Heart left ventricle (tissue), 16 donors: ENCODE measurements at places on chromosomes 3 and 15. TPM values are rescaled to one million over a fixed set of nuclear protein-coding genes. Genes with fewer than 3 reads are reported as not detected.

The KNSTRN gene
- total RNA-seq = 9.9 TPM

- H3K4me3 ChIP-seq = no peak overlapping the region
- peak; percentile 58 for DNase-seq
- no peaks in the 10 kb centered on the region for H3K36me3 ChIP-seq
- H3K27me3 ChIP-seq = no peaks in the 10 kb centered on the region
- peaks cover 21% of the 10 kb centered on the region for H3K4me1 ChIP-seq
- peak overlapping the region; percentile 64 for H3K27ac ChIP-seq
Observed at GRCh38 chr3:159775372-159775961, 213.2 kb upstream of the IL12A start.

- no peak overlapping the region for H3K4me3 ChIP-seq
- H3K36me3 ChIP-seq = no peaks in the 10 kb centered on the region
- no peak for DNase-seq
- no peaks in the 10 kb centered on the region for H3K27me3 ChIP-seq
- H3K4me1 ChIP-seq = no peaks in the 10 kb centered on the region
Observed at GRCh38 chr3:83498361-83499016, 1460.3 kb upstream of the CADM2 start.

- DNase-seq = no peak
- H3K4me1 ChIP-seq = no peaks in the 10 kb centered on the region
- H3K27me3 ChIP-seq = no peaks in the 10 kb centered on the region
Observed at GRCh38 chr3:127062926-127063325, 80.0 kb downstream of the PLXNA1 start.
